ENCODE measurements at places on chromosomes 7 and 10. TPM values are rescaled to one million over a fixed set of nuclear protein-coding genes. Genes with fewer than 3 reads are reported as not detected.

OR6V1 gene
- not detected for total RNA-seq

PDE1C gene
- total RNA-seq = not detected

UTF1 gene
- total RNA-seq = not detected

TMEM229A gene
- total RNA-seq = not detected

ITPRID1 gene
- total RNA-seq = not detected

- H3K36me3 ChIP-seq = peaks cover 16% of the 10 kb centered on the region
- H3K4me3 ChIP-seq = no peak overlapping the region
- H3K27ac ChIP-seq = no peak overlapping the region
- no peak for DNase-seq
- peaks cover 74% of the 10 kb centered on the region for H3K27me3 ChIP-seq
- H3K4me1 ChIP-seq = peaks cover 13% of the 10 kb centered on the region
Observed at GRCh38 chr10:49767752-49768151, 5.6 kb upstream of the OGDHL start.

GRCh38 chr10:72173619-72174296 lies 42.1 kb upstream of the ANAPC16 start:
- no peak overlapping the region for H3K27ac ChIP-seq
- H3K4me1 ChIP-seq = peaks cover 15% of the 10 kb centered on the region
- no peak for DNase-seq
- no peak overlapping the region for H3K4me3 ChIP-seq
- peaks cover 9% of the 10 kb centered on the region for H3K36me3 ChIP-seq
- H3K27me3 ChIP-seq = no peaks in the 10 kb centered on the region

- no peaks in the 10 kb centered on the region for H3K27me3 ChIP-seq
- H3K36me3 ChIP-seq = no peaks in the 10 kb centered on the region
- H3K4me1 ChIP-seq = peaks cover 72% of the 10 kb centered on the region
- no peak for DNase-seq
Observed at GRCh38 chr10:119283818-119284217, 76.4 kb downstream of the GRK5 start.

DNA sequence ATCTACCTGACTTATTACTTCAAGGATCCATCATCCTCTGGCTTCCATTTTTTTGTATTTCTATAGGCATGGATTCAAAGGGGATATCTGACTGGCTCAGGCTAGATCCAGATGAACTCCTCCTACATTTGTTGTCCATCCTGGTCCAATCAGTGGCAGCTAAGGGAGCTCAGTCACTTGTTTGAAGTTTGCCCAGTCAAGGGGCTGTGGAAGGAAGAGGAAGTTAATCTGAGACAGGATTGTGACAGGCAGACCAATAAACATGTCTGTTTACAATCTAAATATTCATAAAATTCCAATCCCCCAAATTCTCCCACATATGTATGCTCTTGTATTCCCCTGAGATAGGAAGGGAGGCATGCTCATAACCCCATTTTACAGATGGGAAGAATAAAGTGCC lies 48.7 kb downstream of the CAV1 start:
- no peak overlapping the region for H3K4me3 ChIP-seq
- no peak for DNase-seq
- peaks cover 3% of the 10 kb centered on the region for H3K36me3 ChIP-seq
